Effector memory CD8-positive, alpha-beta T cell (primary cell): ENCODE measurements at places on chromosomes 4 and X.

DNA sequence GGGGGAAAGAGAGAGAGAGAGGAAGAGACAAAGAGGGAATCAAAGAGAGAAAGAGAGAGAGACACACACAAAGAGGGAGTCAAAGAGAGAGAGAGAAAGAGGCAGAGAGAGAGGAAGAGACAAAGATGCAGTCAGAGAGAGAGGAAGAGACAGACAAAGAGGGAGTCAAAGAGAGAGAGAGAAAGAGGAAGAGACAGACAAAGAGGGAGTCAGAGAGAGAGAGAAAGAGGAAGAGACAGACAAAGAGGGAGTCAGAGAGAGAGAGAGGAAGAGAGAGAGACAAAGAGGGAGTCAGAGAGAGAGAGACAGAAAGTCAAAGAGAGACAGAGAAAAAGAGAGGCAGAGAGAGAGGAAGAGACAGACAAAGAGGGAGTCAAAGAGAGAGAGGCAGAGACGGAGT, 45.5 kb downstream of the MAGEA9 start:
- peaks cover 33% of the 10 kb centered on the region for H3K4me1 ChIP-seq
- H3K27me3 ChIP-seq: peaks cover 21% of the 10 kb centered on the region
- peak overlapping the region; percentile 44 for H3K27ac ChIP-seq
- H3K36me3 ChIP-seq: peaks cover 7% of the 10 kb centered on the region
- no peak overlapping the region for H3K4me3 ChIP-seq
- DNase-seq: no peak

DNA sequence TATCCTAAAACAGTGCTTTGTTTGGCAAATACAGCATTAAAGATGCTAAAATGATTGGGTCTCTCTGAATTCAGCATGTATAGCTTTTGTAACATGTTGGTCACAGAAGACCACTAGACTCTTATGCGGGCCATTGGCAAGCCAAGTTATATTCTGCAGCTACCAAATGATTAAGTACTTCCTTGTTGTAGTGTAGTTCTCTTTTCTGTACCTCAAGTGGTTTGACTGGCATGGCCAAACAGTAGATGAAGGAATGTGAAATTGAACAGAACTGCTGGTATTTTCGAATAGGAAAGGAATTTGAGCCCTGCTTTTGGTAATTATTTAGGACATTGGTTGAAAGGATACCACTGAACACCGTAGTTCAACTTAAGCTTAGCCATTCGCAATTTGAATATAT, 193.9 kb upstream of the GPC4 start:
- H3K27ac ChIP-seq: no peak overlapping the region
- H3K27me3 ChIP-seq: no peaks in the 10 kb centered on the region
- no peak overlapping the region for H3K4me3 ChIP-seq
- no peak for DNase-seq

GRCh38 chrX:47193475-47194193, at the start of gene UBA1:
UBA1 (plus strand) TSS chrX:47193829; CDS start chrX:47198803, 4,974 bp downstream.
- H3K27me3 ChIP-seq: no peaks in the 10 kb centered on the region
- peaks cover 37% of the 10 kb centered on the region for H3K4me1 ChIP-seq
- peak within 1 kb of the TSS; percentile 93 for H3K4me3 ChIP-seq
- peaks cover 39% of the 10 kb centered on the region for H3K36me3 ChIP-seq

- H3K27me3 ChIP-seq: no peaks in the 10 kb centered on the region
- peaks cover 4% of the 10 kb centered on the region for H3K4me1 ChIP-seq
- DNase-seq: no peak
- H3K36me3 ChIP-seq: peaks cover 5% of the 10 kb centered on the region
Observed at GRCh38 chr4:7807351-7807921, 132.2 kb downstream of the AFAP1 start.

DNA sequence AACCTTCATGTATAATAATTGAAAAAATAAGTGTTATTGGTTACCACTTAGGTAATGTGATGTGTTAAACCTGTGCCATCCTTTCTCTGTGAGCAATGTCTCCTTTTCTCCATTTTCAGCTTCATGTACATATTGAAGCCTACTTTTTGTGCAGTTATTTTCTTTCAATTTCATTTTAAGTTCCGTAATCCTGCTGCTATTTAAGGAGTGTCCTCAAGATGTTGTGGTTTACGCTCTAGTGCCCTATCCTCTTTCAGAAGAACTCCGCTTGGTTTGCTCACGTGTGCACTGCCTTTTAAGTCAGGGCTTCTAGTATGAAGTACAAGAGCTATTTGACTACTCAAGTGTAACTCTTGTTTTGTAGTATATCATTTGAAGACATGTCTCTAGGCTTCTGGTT, 2253.2 kb upstream of the TENM3 start:
- no peaks in the 10 kb centered on the region for H3K4me1 ChIP-seq
- no peaks in the 10 kb centered on the region for H3K36me3 ChIP-seq
- DNase-seq: no peak

DNA sequence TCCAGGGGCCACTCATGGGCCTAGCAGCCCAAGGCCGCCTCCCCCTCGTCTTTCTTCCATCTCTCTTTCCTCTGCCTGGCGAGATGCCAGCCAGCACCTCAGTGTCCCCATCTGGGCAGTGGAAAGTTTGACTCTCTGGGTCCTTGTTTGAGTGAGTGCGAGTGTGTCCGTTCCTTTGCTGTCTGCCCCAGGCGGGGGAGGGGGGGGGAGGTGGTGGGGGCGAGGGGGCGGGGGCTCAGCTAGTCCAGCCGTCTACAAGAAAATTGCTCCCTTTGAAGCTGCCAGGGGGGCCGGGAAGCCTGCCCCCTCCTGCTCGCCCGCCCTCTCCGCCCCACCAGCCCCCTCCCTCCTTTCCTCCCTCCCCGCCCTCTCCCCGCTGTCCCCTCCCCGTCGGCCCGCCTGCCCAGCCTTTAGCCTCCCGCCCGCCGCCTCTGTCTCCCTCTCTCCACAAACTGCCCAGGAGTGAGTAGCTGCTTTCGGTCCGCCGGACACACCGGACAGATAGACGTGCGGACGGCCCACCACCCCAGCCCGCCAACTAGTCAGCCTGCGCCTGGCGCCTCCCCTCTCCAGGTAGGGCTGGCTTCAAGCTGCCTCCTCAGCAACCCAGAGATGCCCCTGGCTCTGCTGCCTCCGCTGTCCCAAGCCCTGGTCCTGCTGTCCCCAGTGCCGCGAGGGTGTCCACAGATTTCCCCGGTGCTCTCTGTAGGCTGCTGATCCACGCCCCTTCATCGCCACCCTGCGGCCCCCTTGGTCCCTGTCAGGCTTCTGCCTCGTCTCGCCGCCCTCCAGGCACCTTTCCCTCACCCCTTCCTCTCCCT, at the start of gene BGN:
BGN (plus strand) TSS at position 440 of the 821 bp plus-strand sequence. CDS start 9,652 bp downstream, outside the sequence.
- no peak within 1 kb of the TSS for H3K27ac ChIP-seq
- H3K4me1 ChIP-seq: no peaks in the 10 kb centered on the region
- H3K4me3 ChIP-seq: no peak within 1 kb of the TSS
- H3K36me3 ChIP-seq: no peaks in the 10 kb centered on the region
- no peak for DNase-seq

DNA sequence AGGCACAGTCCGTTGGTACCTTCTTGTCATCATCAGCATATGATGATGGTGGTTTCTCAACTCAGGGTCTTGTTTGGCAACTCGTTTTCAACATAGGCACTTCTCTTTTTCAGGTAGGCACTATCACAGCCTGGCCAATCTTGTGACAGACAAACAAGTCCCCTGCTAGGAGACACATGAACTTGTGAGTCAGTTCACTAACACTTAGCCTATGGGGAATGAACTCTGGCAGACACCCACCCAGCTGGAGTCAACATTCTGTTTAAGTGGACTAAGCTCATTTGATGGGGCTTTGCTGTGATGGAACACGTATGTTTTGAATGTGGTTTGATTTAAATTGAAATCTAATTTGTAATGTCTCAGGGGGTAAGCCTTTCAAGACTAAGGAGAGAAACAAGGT, 100.7 kb upstream of the MAMLD1 start:
- DNase-seq: no peak
- no peaks in the 10 kb centered on the region for H3K36me3 ChIP-seq
- H3K4me3 ChIP-seq: no peak overlapping the region
- no peaks in the 10 kb centered on the region for H3K4me1 ChIP-seq

GRCh38 chr4:30172416-30172815, 547.8 kb upstream of the PCDH7 start:
- DNase-seq: no peak
- H3K36me3 ChIP-seq: no peaks in the 10 kb centered on the region
- H3K27ac ChIP-seq: no peak overlapping the region
- no peak overlapping the region for H3K4me3 ChIP-seq
- no peaks in the 10 kb centered on the region for H3K4me1 ChIP-seq

DNA sequence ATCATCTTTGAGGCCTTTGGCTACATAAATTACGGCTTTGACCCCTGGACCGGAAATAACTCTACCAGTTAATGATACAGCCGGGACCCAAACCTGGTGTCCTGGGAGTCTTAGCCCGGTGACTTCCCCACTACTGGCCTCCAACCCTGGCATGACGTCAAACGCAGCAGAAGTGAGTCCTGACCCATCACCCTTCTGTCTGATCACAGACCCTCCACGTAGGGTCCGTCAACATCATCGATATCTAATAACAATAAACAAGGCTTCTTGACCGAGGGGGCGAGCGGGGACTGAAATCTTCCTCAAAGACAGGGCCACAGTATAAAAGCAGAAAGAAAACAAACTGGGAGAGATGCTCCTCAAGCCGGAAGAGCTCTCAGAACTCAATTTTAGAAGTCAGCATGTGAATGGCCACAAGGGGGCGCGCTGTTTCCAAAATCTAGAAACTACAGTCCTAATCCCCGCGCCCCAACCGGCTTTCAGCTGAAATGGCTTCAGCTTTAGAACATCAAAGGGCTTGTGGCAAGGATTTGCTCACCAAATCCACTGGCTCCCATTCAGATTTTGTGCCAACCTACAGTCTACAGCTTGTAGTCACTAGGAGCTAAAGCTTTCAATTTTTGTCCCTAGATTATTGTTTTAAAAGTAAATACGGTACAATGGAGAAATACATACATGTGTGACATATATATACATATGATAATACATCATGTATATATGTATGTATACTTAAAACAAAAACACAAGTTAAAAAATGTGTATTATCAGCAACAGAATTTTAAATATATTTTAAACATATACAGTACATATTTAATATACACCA, 46.4 kb upstream of the ENPP6 start:
- peaks cover 13% of the 10 kb centered on the region for H3K36me3 ChIP-seq
- H3K4me1 ChIP-seq: peaks cover 18% of the 10 kb centered on the region
- H3K27ac ChIP-seq: peak overlapping the region; percentile 74

DNA sequence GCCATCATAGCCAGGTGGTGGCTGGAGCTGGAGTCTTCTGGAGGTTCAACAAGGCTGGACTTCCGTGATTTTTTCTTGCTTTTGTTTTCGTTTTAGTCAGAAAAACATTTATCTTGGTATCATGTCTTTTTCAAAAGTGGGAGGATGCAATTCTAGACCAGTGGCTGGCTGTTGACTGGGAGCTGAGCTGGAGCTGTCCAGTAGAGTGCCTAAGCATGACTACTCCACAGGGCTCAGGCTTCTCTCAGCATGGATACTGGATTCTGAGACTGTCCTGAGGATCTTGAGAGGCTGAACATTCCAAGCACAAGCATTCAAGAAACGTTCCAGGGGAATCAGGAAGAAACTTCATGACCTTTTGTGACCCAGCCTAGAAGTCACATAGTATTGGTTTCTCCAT, 598.1 kb downstream of the MID1IP1 start:
- H3K4me1 ChIP-seq: no peaks in the 10 kb centered on the region
- H3K4me3 ChIP-seq: no peak overlapping the region
- no peak overlapping the region for H3K27ac ChIP-seq

- H3K36me3 ChIP-seq: peaks cover 19% of the 10 kb centered on the region
- peak overlapping the region; percentile 81 for H3K4me3 ChIP-seq
- no peak for DNase-seq
- peak overlapping the region; percentile 94 for H3K27ac ChIP-seq
Observed at GRCh38 chrX:46447384-46447783, 97.8 kb downstream of the ZNF674 start.

DNA sequence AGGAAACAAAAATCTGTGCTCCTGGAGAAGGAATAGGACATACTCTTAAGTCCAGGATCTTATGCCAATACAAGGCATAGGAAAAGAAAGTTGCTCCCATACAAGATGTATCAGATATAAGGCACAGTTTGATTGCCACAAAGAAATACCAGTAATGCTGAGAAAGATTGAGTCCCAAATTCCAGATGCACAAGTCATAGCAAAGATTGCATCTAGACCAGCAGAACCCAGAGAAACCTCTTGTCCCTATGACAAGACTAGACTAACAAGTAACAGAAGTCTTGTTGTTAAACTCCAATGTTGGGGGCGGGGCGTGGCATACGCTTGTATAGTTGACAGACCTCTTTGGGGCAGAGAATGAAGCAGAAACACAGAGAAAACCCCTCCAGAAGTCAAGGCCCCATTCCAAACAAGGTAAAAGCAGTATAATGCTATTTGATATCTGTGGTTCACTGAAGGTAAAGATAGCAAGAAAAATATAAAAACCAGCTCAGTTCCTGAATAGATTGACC, 671.5 kb upstream of the GRIA3 start:
- DNase-seq: no peak
- no peaks in the 10 kb centered on the region for H3K36me3 ChIP-seq
- no peaks in the 10 kb centered on the region for H3K4me1 ChIP-seq

DNA sequence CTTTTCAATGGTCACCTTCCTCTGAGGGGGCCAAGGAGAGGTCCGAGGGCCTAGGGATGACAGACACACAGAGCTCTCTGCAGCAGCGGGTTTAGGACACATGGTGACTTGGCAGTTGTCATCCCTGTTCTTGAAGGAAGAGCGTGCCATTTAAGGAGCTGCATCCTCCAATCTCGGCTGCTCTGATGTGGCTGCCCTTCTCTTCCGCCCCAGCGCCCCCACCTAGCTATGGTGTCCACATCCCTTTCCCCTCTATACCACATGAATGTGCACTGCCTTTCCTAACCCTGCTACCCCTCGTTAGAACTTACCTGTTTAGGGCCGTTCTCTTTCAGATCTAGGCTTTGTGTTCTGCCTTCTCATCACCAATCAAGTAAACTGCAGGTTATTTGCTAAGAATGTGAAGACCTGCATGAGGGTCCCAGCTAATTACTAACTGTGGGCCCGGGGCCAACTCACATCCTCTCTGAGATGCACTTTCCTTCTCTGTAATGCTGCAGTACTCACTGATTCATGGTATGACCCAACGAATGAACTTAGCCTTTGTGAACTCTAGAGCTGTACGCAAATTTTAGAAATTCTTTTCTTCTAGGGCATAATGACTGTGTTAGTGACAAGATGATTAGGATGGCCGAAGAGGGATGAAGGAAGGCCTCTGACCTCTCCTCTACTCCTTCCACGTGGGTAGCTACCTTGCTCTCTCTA, 38.2 kb downstream of the CHST7 start:
- H3K27ac ChIP-seq: no peak overlapping the region
- H3K4me3 ChIP-seq: peak overlapping the region; percentile 54
- no peaks in the 10 kb centered on the region for H3K27me3 ChIP-seq
- peaks cover 7% of the 10 kb centered on the region for H3K4me1 ChIP-seq

DNA sequence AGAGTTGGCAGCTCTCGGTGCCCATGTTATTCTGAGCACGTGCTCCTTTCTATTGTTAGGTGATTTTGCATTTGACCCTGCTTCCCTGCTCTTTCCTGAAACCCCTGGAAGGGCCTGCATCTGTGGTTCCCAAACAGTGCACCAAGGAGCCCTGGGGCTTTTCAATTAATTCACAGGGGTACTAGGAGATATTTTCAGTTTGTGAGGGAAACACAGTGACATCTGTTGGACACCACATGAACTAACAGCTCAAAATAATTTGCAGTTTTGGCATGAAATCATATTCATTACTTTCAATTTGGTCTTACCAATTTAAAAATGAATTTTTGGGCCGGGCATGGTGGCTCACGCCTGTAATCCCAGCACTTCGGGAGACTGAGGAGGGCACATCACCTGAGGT, 156.6 kb downstream of the GATB start:
- peaks cover 33% of the 10 kb centered on the region for H3K27me3 ChIP-seq
- H3K4me1 ChIP-seq: no peaks in the 10 kb centered on the region
- peaks cover 2% of the 10 kb centered on the region for H3K36me3 ChIP-seq
- DNase-seq: no peak
- H3K27ac ChIP-seq: no peak overlapping the region
- no peak overlapping the region for H3K4me3 ChIP-seq

- H3K27ac ChIP-seq: no peak overlapping the region
- no peak overlapping the region for H3K4me3 ChIP-seq
- no peaks in the 10 kb centered on the region for H3K36me3 ChIP-seq
- H3K4me1 ChIP-seq: peaks cover 7% of the 10 kb centered on the region
- no peak for DNase-seq
Observed at GRCh38 chr4:168150420-168151050, 58.2 kb downstream of the ANXA10 start.
